Sciatic nerve (tissue), 2 donors: ENCODE measurements at places on chromosomes 3 and 15.

DNA sequence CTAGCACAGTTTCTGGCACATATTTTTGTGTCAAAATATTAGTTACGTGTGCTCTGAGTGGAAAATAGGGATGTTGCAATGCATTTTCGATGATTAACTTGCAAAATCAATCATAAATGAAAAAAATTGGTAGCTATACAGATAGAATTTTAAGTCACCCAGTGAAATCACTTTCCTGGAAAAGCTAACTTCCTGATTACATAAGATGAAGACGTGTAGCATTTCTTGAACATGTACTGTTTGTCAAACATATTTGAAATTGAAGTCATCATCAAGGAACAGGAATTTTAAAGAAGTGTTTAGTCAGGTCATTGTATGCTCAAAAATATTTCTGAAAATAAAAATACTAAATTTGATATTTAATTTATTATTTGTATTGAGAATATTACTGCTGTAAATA, 977.7 kb downstream of the PLOD2 start:
- no peak for DNase-seq

GRCh38 chr3:19248143-19248542, 99.8 kb downstream of the KCNH8 start:
- no peak for DNase-seq

DNA sequence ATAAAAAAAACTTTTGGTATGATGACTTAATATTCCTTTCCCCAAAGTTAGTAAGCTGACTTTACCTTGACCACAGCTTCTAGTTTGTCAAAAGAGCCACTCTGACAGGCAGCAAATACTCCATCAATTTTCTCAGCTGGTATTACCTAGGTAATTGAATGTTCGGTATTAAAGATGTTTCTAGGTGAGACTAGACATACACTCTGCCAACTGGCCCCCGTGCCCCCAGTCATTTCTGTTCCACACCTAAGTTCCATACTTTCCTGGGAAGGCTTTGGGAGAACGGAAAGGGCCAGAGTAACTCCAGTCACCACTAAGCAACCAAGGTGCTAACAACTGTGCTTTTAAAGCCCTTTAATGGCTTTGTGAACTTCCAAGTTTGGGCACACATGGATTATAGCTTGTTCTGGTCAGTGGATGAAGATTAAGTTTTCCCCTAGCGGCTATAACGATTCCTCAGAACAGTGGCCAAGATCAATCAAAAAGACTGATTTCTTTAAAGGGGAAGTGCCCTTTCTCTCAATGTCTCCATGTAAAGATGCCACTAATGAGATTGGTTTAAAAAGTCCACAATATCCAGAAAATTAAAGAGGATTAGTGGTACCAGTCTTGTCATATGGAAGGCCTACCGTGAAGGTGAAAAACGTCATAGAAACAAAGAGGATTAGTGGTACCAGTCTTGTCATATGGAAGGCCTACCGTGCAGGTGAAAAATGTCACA, 7.0 kb downstream of the EIF4A2 start:
- no peak for DNase-seq

DNA sequence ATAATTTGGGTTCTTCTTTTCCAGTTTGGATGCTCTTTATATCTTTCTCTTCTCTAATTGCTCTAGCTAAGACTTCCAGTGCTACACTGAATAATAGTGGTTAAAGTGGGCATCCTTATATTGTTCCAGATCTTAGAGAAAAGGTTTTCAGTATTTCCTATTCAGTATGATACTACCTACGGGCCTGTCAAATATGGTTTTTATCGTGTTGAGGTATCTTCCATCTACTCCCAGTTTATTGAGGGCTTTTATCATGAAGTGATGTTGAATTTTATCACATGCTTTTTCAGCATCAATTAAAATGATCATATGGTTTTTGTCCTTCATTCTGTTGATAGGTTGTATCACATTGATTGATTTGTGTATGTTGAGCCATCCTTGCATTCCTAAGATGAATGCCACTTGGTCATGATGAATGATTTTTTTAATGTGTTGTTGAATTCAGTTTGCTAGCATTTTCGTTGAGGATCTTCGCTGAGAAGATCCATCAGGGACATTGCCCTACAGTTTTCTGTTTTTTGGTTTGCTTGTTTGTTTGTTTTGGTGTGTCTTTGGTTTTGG, 3.0 kb upstream of the LRRC34 start:
- no peak for DNase-seq

DNA sequence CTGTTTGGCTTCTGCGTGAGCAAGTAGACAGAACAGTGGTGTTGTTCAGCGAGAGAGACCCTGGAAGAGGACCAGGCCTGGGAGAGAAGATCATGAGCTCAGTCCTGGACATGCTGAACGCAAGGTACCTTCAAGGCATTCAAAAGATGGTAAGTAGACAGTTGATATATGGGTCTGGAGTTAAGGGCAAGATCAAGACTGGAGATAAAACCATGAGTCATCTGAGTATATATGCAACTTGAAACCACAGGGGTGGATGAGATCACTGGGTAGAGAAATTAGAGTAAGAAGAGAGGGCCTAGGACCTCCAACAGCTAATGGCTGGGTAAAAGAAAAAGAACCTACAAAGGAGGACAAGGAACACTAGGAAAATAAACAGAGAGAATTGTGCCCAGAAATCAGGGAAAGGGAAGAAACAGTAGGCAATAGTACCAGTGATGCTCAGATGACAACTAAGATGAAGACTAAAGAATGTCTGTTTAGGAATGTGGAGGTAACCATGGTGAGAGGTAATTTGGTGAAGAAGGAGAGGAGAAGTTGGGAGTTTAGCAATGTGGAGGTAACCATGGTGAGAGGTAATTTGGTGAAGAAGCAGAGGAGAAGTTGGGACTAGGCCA, 343.2 kb upstream of the ADAMTS9 start:
- no peak for DNase-seq

GRCh38 chr3:98209244-98209643, 42.7 kb downstream of the OR5H15 start:
- DNase-seq: no peak

DNA sequence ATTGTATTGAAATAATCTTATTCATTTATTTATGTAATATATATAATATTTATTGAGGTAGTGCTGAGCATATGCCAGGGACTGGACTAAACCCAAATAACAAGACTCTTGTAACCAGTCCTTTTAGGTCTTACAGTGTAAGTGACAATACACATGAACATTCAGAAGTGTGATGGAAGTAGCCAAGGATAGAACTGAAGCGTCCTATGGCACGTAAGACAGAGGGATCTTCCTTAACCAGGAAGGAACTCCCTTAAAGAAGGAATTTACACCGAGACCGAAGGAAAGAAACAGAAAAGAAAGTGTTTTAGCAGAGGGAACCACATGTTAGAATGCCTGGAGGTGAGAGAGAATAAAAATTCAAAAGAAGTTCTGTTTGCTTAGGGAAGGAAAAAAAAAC, 23.6 kb upstream of the CLDN1 start:
- no peak for DNase-seq

- no peak for DNase-seq
Measured at GRCh38 chr3:144031938-144032337, 60.3 kb downstream of the DIPK2A start.

- no peak for DNase-seq
Measured at GRCh38 chr15:67413770-67414390, 107.1 kb upstream of the C15orf61 start.

GRCh38 chr15:57184502-57184901, 191.8 kb upstream of the CGNL1 start:
- DNase-seq: no peak

DNA sequence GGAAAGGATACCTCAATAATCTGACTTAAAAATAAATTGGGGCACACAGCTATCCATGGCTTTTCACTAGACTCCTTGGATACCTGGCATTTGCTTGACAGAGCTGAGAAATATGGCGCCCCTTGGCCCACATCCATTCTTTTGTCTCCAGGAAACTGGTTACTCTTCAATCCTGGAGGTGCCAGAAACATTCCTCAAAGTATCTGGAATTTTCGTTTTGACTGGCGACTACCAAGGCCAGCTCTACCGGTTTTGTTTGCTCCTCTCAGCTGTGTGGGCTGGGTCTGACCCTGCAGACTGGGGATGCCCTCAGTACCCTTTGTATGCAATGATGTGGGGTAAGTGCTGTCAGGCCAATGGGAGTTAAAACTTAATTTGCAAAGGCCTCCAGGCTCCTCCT, 27.0 kb downstream of the KATNBL1 start:
- no peak for DNase-seq

DNA sequence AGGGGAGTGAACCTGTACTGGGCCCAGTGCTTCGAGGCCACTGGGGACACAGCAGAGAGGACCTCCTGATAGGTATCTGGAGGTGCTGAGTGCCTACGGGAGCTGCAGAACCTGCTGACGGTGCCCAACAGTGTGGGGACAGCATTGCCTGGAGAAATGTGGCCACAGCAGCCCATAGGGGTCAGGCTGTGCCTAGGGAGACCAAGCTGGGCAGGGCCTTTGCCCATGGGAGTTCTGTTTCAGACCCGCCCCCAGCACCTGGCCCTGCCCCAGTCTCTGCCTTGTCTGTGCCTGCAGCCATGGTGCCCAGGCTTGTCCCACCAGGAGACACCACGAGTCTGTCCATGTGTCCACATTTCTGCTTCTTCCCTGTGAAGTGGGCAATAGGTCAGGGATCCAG, 15.3 kb upstream of the RPL32 start:
- DNase-seq: no peak

- DNase-seq: no peak
Measured at GRCh38 chr15:51770902-51771301, 19.5 kb downstream of the TMOD2 start.

GRCh38 chr15:92889390-92890107, 10.6 kb upstream of the CHD2 start:
- no peak for DNase-seq

GRCh38 chr3:156948402-156949210, 122.5 kb downstream of the LEKR1 start:
- DNase-seq: no peak

DNA sequence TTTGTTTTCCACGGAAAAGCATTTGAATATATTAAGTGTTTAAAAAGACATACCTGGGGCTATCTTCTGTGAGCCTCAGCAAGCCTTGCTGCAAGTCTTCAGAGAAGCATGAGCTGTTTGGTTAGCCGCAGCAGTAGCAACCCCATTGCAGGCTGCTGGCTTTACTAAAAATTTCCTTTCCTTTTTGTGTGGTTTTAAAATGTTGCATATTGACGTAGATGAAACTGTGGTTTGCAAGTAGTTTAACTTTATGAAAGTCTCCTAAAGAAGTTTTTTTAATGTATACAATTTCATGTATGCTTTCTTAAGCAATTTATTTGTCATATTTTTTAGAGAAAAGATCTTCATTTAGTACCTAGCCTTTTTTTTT, at the start of gene GPR171:
GPR171 (minus strand) TSS at position 166 of the 370 bp plus-strand sequence. CDS start 3,830 bp downstream, outside the sequence.
- no peak for DNase-seq

DNA sequence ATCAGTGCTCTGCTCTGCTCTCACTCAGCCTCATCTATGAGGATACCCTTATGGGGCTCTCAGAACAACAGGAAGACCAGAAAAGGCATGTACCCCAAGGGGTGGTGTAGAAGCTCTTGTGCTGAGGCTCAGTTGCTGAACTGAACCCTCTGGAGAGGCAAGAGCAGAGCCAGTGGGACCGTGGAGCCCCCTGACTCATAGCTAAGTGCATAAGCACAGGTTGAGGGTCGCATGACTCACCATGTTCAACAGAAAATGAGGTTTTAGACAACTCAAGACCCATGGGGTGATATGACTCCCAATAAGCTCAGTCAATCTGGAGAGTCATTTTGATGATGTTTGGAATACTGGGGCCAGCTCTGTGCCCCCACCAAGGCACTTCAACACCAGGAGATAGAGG, 37.3 kb downstream of the CRYGS start:
- no peak for DNase-seq

GRCh38 chr3:171183042-171183441, 156.5 kb upstream of the SLC2A2 start:
- no peak for DNase-seq

GRCh38 chr3:17775073-17775472, 32.6 kb upstream of the TBC1D5 start:
- DNase-seq: no peak

- DNase-seq: no peak
Measured at GRCh38 chr3:126490619-126491018, 14.9 kb upstream of the ZXDC start.
